Psoas muscle (tissue), 8 donors: ENCODE measurements at places on chromosomes 2 and 18. TPM values are rescaled to one million over a fixed set of nuclear protein-coding genes. Genes with fewer than 3 reads are reported as not detected.

DNA sequence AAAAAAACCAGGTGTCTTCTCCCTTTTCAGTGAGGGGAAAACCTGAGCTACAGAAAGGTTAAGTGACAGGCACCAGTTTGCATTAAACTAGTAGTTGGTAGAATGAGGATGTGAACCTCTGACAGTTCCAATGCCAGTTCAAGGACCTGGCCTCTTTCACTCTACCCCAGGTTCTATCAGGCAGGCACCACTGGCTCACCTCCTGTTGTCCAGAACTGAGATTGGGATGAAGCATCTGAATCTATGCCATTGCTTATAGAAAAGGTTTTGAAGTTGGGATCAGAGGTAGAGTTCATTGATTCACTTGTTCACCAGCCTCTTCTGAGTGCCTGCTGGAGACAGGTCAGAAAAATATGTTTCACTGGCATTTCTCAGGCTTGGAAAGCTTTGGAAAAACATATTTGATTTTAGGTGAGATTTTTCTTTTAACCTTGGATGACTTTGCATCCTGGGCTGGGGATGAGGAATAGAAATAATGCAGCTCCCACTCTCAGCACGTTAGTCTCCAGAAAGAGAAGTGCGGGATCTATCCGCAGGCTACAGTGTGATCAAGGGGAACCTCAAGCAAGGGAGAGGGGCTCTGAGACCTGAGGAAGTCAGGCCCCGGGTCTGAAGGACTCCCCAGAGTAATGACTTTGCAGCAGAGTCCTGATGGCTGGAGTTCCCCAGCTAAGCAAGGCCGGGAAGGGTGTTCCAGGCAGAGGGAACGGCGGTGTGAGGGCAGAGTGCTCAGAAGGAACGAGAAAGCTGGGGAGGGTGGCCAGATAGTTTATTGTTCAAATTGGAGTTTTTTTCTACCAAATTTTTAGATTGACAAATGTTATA lies 250.3 kb downstream of the MYCN start:
- DNase-seq, result no peak

DNA sequence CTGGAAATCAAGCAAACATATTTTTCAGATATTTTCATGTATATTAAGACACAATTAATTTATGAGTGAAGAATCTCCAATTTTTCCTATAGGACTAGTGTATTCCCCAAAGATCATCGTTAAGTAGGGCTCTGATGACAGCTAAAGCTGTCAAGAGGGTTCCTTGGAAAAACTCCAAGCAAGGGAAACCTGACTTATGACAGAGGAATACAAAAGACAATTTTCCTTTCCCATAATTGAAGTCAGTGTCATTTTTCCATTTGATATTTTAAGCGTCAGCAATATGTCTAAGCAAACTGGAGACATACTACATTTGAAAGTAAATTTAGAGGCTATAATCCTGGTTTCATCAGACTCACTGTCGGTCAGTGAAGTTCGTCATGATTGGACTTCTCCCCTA lies 36.1 kb downstream of the RIT2 start:
- DNase-seq, result no peak

- DNase-seq, result no peak
These were observed 69.0 kb upstream of the OTOS start for GRCh38 chr2:240209493-240209892.

- DNase-seq, result no peak
These were observed 68.6 kb upstream of the DNAJC10 start for GRCh38 chr2:182647499-182647787.

DNA sequence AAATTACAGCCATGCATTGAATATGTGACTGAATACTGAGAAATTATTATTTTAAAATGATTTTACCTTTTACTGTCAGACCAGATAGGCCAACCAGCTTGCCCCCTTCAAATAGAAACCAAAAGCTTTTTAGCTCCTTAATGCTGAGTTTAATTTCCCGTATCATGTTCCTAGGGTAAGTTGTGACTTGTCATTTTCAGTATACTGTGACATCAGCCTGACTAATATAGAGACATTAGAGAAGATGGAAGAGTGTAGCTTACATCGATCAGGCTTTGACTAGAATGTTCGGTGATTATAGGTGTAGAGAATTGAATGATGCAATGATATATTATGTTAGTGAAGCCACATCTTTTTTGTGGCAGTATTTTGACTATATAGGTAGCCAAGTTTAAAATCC lies 50.6 kb upstream of the ZEB2 start:
- DNase-seq, result no peak

GRCh38 chr2:112794841-112795240 lies 10.5 kb upstream of the IL1A start:
- DNase-seq, result no peak

DNA sequence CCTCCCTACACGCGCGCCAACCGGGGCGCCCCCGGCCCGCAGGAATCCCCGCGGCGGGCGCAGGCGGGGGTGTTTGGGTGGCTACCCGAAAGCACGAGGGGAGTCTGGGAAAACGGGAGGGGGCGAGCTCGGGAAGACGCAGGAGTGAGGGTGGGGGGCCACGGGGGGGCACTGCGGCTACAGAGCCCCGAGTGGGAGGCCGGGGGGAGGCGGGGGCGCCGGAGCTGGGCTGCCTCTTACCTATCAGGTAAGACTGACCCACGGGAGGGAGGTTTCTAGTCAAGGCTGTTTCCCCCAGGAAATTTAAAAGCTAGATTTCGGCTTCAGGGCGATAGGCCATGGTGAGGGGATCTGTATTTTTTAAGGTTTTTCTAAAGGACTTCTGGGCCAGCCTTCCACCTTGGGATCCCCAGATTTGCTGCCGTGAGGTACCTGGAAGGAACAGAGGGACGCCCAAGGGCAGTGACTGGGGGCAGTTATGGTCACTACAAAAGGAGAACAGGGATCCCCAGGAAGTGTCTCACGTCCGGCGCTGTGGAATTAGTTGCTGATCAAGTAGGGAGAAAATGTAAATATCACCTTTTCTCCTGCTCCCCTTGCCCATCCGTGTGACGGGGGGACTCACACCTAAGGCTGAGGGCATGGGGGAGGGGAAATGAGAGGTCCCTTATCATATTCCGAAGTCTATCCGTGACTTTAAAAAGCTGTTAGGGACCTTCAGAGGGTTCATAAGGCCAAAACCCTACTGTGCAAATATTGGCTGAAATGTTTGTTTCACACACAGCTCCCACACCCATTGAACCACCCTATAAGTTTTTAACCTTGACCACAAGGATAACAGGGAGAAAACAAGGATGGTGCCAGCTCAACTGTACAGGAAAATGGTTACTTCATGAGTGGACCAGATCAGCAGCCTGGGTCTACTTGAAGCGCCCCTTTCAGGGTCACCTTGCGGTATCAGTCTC lies 638 bp upstream of the IRS1 start:
- DNase-seq, result no peak

Gene EDAR
- total RNA-seq, result not detected

Gene SPEG
- total RNA-seq, result 419 TPM

Gene ABCG5
- total RNA-seq, result not detected
